CD4-positive, alpha-beta T cell treated with Interleukin-17A for 4 hours (primary cell): ENCODE measurements at places on chromosomes 4 and X.

- peak; percentile 54 for DNase-seq
Measured at GRCh38 chrX:48025561-48025960, 18.8 kb downstream of the SPACA5 start.

DNA sequence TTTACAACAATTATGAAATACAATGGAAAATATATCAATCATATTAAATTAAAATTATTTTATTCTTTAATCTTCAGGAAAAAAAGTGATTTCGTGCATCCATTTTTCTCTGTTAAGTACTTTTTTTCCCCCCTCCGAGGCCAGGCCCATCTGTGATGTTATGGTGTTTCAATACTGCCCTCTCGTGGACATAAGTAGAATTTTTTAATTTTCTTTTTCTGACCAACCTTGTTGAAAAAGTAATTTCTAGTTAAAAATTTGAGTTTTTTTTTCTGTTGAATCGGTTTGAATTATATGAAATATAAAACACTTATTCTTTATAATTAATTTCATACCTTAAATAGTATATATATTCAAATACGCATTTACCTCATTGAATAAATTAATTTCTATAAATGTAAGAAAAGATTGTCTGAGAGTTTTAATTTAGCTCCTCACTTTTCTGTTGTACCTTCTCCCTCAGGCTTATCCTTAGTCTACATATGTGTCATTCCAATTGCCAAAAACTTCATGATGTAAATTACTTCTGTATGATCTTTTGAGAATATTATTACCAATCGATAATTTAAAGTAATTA is 175.8 kb upstream of the TECRL start:
- no peak for DNase-seq

DNA sequence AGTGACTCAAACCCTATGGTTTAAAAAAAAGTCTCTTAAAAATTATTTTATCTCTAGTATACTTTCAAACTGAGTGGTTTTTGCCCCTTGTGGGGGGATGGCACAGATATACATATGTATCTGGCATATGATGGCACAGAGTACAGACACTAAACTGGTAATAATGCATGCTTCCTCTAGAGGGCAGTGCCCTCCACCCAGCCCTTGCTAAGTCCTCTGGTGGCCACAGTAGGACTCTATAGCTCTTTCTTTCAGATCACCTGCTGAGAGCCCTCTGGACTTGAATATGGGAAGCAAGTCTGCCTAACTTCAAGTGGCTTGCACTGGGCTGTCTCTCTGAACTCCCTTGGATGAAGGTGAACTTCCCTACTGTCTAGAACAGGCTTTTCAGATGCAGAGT is 66.3 kb downstream of the TSPAN7 start:
- peak; percentile 19 for DNase-seq

GRCh38 chrX:13891377-13892140 is 74.7 kb upstream of the GPM6B start:
- DNase-seq: no peak

- no peak for DNase-seq
Measured at GRCh38 chr4:118139241-118139640, 105.0 kb downstream of the NDST3 start.
